ENCODE measurements at places on chromosomes 11 and 22.

GRCh38 chr11:120197977-120198376 is 12.9 kb upstream of the OAF start:
- no peak for DNase-seq

- no peak for DNase-seq
Measured at GRCh38 chr11:44143987-44144909, 48.8 kb downstream of the EXT2 start.

DNA sequence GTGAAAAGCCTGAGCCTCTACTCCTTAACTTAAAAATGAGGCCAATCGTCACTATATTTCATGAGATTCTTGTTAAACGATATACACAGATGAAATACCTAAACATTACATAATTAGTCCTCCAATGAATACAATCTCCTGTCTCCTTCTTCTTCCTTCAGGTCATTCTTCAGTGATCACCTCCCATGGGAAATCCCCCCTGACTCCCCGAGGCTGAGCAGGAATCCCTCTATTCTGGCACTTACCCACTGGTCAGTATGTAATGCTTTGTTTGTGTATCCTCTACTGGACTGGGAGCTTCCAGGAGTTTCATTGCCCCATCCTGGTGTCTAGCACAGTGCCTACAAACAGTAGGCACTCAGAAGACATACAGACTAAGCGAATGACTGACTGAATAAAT is 52.3 kb downstream of the RAB38 start:
- no peak for DNase-seq

GRCh38 chr22:24302591-24302990 is 32.0 kb downstream of the SPECC1L start:
- no peak for DNase-seq

DNA sequence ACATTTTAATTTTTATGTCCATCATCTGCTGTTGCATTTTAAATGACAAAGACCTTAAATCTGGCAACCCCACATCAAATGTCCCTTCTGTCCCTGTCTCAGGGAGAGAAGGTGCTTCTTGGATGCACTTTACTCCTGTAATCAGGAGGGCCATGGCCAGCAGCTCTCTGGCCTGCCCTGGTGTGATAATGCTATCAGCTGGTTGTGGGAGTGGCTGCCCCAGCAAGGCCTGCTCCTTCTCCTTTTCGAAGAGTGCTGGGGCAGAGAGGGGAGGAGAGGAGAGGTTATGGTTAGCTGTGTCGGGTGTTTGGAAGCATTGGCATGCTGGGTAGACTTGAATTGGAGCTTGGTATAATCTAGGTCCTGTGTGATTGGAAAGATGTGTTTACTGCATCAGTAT is 12.8 kb downstream of the TNRC6B start:
- no peak for DNase-seq

DNA sequence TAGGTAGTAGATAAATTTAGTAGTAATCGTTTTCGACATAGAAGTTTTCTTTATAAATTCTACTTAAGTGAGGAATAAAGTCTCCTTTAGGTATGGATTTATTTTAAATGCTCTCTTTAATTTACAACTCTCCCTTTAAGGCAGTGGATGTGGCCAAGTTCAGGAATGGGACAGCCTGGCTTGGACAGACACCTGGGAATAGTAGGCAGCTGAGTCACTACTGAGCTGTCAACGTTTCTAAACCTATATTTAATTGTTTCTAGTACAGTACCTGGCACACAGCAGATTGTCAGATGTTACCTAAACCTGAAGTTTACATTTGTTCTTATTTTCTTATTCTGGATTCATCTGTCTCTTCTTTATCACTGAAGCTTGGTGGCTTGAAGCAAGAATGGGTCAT is 85.1 kb downstream of the DEPDC5 start:
- no peak for DNase-seq

- no peak for DNase-seq
Measured at GRCh38 chr11:127656116-127656836, 655.7 kb upstream of the KIRREL3 start.

GRCh38 chr11:117223741-117224689 is 7.9 kb downstream of the PCSK7 start:
- DNase-seq, result no peak

- no peak for DNase-seq
Measured at GRCh38 chr22:46789992-46790391, 27.5 kb downstream of the TBC1D22A start.

DNA sequence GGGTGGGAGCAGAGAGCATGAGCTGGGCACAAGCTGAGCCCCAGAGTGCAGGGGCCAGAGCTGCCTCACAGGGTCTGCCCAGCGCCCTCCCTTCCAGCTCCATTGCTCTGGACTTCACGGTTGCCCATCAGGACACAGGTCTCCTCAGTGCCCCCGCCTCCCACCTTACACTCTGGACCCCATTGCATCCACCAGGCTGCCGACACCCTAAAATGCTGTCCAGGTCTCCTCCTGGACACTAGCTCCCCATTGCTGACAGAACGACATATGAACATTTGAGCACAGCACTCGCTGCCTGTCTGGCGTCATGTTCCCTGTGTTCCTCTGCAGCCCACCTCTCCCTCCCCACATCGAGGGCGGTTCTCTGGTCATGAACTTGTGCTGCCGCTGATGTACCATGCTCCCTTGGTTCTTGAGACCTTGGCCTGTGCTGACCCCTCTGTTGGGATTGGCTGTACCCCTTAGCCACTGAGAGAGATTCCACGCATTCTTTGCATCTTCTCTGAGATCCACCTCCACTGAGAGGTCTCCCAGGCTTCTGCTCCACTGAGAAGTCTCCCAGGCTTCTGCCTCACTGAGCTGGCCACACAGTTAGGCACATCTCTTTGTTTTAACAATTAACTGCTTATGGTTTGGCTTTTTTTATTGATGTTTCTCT is 34.2 kb upstream of the NECTIN1 start:
- no peak for DNase-seq

- DNase-seq, result no peak
Measured at GRCh38 chr22:45196926-45197605, 33.3 kb downstream of the NUP50 start.

Data from GM12892 (cell line).